ENCODE measurements at places on chromosomes 13 and 19.
A peak's percentile ranks its signal among the peaks of the same experiment; 100 is the strongest.

- DNase-seq: no peak
Observed at GRCh38 chr19:54206831-54207177, 6.1 kb downstream of the RPS9 start.

DNA sequence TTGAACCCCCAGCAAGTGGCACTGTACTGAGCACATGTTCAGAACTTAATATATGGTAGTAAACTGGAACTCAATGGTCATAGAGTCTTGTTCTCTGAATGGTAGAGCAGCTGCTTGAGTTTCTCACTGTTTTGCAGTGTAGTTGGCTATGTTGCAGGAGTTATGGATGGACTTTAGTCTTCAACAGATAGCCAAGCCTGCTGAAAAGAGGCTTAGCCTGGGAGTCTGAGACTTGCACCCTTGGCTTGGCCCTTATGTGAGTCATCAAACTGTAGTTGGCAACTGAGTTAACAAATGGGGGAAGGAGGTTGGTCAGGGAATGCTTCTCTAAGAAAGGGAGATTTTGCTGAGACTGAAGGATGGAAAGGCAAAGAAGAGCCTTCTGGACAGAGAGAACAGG, 62.5 kb downstream of the C13orf42 start:
- no peak for DNase-seq

DNA sequence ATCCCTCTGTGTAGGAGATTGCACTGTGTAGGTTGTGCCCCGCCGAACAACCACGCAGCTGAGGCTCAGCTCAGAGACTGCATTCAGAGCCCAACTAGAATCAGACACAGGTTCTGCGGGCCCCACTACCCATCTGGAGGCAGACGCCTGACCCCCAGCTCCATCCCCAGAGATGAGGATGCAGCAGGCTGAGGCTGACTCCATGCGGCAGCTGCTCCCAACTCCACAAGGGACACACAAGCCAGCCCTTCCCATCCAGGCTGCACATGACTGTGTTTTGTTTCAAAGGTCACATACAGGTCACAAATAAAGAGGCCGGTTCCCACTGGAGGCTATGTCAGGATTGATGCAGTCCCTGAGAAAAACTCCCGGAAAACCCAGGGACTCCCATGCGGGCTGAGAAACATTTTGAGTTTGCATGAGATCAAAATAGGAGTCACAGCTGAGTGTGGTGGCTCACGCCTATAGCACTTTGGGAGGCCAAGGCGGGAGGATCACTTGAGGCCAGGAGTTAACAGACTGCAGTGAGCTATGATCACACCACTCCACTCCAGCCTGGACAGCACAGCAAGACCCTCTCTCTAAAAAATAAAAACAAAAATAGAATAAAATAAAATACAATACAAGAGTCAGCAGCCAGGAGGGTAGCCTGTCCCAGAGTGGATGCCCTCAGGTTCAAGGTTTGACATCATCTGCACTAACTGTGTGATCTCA, 14.0 kb downstream of the ELL start:
- DNase-seq: no peak

- DNase-seq: no peak
Observed at GRCh38 chr19:14107581-14108461, 9.7 kb downstream of the PRKACA start.

DNA sequence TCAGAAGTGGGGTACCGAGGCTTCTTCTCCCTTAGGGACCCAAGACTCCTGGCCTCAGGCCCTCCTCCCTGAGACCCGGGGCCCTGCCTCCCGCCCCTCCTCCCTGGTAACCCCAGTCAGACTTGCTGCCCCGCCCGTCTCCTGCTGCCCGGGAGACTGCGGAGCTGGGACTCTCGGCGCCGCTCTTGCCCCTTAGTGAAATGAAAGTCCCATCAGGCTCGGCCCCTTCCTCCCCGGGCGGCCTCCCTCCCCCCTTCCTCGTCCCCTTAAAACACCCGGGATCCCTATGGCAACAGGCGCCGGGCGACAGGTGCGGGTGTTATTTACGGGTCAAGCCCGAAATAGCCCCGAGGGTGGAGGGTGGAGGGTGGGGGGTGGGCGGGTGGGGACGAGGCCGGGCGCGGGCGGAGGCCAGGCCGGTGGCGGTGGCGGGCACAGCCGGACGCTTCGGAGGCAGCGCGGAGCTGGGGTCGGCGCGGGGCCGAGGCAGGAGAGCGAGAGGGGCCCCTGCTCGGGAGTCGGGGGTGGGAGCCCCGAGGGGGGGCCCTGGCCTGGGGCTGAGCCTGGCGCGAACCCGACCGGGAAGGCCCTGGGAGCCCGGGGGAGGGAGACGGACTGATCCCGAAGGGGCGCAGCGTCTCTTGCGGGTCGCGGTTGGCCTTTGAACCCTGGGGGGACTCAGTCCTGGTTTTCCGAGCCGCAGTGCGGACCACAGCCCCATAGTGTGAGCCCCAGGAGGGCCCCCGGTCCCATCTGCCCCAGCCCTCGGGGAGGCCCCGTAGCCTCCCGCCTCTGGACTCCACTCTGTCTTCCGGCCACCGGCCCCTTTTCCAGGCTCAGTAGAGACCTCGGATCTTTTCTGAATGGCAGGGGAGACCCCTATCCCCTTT, at the start of gene CACNG6:
TSS of gene CACNG6 (plus strand) at position 414 of the 890 bp plus-strand sequence. CDS start 1,241 bp downstream, outside the sequence.
- no peak for DNase-seq

GRCh38 chr13:99689955-99690354, 188.7 kb downstream of the TM9SF2 start:
- no peak for DNase-seq

- DNase-seq: no peak
Observed at GRCh38 chr19:16794456-16795441, 34.4 kb upstream of the SIN3B start.

DNA sequence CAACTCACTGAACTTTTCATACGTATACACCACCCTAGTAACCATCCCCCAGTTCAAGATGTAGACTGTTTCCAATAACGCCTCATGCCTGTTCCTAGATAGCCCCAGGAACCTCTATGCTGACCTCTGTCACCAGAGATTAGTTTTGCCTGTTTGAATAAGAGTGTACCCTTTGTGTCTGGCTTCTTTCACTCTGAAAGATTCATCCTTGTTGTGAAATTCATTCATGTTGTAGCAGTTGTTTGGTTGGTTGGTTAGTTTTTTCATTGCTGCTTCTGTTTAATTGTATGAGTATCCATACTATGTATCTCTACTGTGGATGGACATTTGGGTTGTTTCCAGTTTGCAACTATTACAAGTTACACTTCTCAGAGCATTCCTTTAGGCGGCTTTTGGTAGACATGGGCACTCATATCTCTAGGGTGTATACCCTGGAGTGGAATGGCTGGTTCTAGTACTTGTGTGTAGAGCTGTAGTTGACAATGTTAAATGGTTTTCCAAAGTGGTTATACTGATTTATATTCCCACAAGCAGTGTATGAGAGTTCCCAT, 1.6 kb downstream of the RNASEH2B start:
- DNase-seq: no peak

DNA sequence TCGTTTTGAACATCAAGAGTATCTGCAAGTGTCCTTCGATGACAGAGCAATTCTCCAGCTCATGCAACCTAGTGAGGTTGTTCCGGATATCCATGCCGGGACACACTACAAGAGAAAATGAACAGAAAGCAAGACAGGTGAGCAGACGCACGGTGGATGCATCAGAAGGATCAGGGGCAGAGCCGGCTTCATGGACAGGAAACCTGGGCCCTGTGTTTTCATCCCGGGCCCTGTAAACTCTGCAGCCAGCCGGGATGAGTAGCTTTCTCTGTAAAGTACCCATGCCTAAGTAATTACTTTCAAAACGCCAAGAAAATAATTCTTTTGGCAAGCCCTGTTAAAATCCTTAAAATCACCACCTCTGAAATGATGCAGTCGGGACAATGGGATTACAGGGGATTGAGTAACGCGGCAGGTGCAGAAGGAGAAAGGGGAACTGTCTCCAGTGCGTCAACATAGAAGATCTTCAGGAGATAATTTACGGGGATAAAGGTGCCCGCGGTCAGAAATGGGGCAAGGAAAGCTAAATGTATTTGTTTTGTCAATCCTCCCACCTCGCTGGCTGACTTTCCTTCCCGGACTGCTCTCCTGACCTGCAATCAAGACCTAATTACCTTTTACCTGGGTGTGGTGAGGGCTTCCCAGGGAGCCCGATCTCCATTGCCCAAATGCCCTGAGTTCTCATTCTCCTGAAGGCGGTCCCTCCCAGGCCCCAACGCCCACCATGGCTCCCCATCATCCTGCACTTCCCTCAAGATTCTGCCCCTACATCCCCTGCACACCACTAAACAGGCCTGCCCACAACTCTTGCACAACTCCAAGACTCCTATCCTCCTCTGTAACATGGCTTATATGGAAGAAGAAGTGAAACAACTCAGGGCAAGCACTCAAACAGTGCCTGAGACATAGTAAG, 26.2 kb downstream of the INSR start:
- DNase-seq: no peak

DNA sequence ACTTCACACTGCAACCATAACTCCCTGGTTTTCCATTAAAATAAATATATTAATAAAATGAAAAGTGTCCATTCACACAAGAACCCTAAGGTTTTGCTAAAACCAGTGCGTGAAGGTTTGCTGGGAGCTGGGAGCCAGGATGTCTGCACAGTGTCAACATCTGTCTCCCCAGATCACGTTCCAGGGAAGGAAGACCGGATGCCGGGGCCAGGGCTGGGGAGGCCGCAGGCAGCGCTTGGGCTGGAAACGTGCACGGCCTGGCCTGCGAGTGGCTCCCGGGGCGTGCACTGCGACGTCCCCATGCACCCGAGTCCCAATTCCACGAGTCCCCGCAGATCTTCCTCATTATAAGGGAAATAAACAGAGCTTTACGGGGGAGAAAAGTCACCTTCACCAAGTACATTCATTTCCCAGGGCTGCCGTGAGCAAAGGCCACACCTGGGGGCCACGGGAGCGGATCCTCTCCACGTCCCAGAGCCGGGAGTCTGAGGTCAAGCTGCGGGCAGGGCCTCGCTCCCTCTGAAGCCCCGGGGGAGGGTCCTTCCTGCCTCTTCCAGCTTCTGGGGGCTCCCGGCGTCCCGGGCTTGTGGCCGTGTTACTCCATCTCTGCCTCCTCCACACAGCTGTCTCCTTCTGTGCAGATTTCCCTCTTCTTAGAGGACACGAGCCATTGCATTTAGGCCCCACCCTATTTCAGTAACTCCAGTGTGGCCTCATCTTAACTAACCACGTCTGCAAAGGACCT, 12.8 kb downstream of the SHC2 start:
- no peak for DNase-seq

- DNase-seq: no peak
Observed at GRCh38 chr13:76750126-76750525, 136.1 kb downstream of the KCTD12 start.

DNA sequence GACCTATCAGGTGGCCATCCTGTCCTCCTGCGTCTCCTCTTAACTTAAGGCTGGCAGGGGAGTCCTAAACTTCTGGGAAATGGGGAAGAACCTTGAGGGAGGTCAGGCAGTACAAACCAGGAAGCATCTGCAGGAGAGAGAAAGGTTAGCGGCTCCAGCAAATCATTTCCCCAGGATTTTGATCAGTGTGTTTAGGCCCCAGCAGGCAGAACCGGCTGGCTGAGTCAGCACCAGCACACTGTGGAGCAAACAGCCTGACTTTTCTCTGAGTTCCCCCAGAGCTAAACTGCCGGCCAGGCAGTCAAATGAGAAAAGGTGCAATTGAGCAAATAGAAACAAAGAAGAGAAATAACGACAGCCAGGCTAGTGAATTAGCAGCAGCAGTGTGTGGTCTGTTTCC, 46.7 kb upstream of the MEDAG start:
- no peak for DNase-seq

- peak; percentile 32 for DNase-seq
Observed at GRCh38 chr19:23075031-23075733, 41.6 kb upstream of the ZNF730 start.

DNA sequence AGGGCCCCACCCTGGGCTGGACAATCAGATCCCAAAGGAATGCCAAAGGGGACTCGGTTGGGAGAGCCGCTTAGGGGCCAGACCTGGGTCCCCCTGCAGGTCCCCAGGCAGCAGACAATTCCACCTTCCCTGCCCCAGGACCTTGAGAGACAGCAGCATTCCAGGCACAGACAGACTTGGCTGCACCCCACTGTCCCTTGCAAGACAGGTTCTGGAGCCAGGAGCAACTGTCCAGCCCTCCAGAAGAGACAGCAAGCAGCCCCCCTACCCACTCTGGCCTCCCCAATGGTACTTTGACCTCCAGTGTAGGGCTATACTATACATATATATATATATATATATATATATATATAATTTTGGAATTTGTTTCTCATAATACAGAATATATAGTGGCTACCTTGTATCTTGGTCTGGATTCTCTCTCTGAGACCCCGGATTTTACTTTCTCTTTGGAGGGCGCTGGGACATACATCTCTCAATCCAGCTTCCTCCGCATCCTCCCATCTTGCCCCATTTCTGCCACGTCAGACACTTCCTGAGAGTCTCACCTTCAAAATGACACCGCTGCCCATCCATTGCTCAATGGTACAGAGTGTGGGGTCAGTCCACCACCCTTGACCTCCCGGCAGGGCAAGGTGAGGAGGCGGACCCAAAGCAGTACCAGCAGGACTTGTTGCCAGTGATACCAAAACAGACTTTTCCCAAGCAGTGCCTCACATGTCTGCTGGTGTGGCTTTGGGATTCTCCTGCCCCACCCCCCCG, 12.7 kb downstream of the SMIM24 start:
- no peak for DNase-seq

- no peak for DNase-seq
Observed at GRCh38 chr13:73058064-73058313, 816 bp upstream of the KLF5 start.

- DNase-seq: no peak
Observed at GRCh38 chr19:20964798-20965197, 41.7 kb downstream of the ZNF85 start.

- DNase-seq: no peak
Observed at GRCh38 chr13:30313311-30313710, 6.0 kb upstream of the KATNAL1 start.

- DNase-seq: no peak
Observed at GRCh38 chr13:109154146-109154545, 524.7 kb downstream of the MYO16 start.

GRCh38 chr19:43505186-43505456, 575 bp upstream of the PHLDB3 start:
- DNase-seq: no peak

DNA sequence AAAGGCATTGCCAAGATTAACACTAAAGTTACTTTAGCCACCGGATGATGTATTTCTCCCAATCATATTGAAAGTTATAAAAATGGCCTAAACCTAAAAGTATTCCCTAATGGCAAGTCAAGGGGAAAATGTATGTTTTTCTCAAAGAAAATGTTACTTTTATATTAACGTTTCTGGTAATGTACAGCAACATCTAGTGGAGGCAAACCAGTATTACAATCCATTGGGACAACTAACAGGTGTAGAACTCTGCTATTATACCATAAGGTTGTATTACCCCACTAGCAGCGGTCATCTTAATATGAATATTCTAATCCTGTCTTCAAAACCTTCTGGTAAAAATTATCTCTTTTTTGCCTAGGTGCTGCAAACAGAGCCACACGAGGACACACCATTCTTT, 69.2 kb downstream of the ZNF100 start:
- DNase-seq: peak; percentile 30

All from midbrain (tissue), 1 donor.